ENCODE measurements at places on chromosomes 2 and 18.

DNA sequence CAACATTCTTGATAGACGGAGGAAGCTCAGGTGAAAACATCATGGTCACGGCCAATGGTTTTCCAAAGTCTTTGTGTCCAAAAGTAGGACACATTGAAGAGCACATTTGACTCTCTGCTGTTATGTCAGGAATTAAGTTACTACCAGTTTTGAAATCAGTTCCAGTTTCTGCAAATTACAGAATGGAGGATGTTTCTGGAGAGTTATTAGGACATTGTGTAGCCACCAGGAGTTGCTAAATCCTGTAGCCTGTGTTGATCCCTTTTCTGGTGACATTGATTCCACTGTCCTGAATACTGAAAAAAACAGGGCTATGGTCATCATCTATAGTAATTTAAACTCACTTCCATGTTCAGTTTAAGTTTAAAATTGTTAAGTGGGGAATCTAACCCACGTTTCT lies 15.3 kb downstream of the UPP2 start:
- no peak for DNase-seq

DNA sequence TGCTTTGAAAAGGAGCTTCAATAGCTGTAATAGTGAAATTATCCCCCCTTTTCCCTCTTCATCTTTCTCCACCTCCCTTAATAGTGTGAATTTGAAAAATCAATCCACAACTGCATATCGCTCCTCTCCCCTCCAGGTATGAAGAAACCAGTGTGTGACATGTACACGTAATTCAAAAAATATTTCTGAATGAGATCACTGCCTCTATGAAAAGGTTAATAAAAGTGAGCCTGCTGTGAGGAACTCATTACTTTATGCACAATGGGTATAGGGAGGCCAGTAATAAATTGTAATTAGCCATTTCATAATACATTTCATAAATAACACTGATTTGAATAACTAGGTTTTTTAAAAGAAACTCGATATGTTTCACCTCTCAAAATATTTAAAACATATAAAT lies 209.0 kb upstream of the KYNU start:
- DNase-seq: no peak

- DNase-seq: no peak
Measured at GRCh38 chr2:161052214-161052613, 108.0 kb upstream of the TANK start.

- no peak for DNase-seq
Measured at GRCh38 chr2:9269695-9270360, 63.2 kb downstream of the ASAP2 start.

GRCh38 chr2:10079870-10080535 lies at the start of gene CYS1:
TSS of gene CYS1 (minus strand) at chr2:10080411. CDS start at chr2:10080223, 188 bp downstream.
- no peak for DNase-seq

- peak; percentile 33 for DNase-seq
Measured at GRCh38 chr2:164737612-164738081, 104.0 kb downstream of the COBLL1 start.

DNA sequence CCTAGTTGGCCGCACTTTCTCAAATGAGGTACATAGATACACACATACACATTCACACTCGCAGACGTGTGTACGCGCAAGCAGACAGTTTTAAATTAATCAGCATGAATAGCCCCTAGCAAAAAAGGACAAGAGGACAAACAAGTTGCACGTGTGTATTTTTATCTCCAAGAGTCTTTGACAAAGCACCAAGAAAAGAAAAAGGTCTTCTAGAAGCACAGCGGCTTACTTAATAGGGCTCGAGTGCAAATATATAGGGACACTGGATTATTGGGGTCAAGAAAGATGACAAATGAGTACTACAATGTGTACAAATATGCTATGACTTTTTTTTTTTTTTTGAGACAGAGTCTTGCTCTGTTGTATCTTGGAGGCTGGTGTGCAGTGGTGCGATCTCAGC lies 1.7 kb upstream of the BCL2 start:
- DNase-seq: no peak

GRCh38 chr2:207157162-207157481 lies 8.6 kb downstream of the KLF7 start:
- DNase-seq: no peak

DNA sequence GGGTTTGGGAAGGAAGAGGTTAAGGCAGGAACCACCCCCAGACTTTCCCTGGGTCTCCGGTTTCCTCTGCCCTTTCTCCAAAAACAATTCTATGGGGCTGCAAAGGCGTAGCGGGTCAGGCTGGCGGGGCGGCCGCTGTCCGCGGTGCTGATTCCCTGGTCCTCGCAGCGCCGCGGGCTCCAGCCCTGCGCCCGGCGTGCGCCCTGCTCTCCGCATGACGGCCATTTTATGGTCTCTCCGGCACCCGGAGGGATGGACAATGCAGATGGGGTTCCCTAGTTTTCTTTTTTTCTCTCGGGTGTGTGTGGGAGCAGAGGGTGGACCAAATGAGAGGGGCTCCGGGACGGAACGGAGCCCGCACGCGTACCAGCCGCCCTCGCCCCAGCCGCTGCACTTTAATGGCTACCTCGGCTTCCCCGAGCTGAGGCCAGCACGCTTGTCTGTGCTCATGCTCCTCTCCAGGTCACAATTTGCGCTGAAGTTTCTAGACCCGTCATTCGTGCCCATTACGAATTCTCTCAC lies 1.6 kb downstream of the ST8SIA3 start:
- peak; percentile 54 for DNase-seq

- DNase-seq: peak; percentile 69
Measured at GRCh38 chr2:107808959-107809358, 17.7 kb upstream of the RGPD4 start.

DNA sequence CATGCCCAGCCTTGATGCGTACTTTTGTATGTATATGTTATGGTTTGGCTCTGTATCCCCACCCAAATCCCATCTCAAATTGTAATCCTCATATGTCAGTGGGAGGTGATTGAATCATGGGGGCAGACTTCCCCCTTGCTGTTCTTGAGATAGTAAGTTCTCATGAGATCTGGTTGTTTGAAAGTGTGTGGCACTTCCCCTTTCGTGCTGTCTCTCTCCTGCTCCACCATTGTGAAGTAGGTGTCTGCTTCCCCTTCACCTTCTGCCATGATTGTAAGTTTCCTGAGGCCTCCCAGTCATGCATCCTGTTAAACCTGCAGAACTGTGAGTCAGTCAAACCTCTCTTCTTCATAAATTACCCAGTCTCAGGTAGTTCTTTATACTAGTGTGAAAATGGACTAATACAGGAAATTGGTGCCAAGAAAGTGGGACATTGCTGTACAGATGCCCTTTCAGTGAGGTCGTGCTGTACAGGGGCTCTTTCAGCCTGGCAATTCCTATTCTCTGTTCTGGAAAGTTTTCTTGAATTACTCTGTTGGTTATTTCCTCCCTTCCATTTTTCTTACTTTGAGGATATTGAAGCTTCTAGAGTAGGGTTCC lies 38.2 kb downstream of the KCMF1 start:
- DNase-seq: no peak

DNA sequence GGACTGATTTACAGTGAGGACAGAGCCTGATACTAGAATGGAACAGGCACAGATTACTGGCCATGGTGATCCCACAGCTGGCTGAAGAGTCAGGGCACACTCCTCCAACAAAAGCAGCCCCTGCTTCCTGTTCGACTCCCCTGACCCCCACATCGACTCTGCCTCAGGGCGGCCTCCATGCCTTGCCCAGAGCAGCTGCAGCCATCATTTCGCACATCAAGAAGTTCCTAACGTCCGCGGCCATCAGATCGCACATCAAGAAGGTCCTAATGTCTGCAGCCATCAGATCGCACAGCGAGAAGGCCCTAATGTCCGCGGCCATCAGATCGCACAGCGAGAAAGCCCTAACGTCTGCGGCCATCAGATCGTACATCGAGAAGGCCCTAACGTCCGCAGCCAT lies 192.8 kb upstream of the PXDN start:
- DNase-seq: no peak

GRCh38 chr2:43984533-43984932 lies 11.3 kb downstream of the LRPPRC start:
- no peak for DNase-seq

GRCh38 chr2:65999796-66000195 lies 435.1 kb upstream of the MEIS1 start:
- no peak for DNase-seq

DNA sequence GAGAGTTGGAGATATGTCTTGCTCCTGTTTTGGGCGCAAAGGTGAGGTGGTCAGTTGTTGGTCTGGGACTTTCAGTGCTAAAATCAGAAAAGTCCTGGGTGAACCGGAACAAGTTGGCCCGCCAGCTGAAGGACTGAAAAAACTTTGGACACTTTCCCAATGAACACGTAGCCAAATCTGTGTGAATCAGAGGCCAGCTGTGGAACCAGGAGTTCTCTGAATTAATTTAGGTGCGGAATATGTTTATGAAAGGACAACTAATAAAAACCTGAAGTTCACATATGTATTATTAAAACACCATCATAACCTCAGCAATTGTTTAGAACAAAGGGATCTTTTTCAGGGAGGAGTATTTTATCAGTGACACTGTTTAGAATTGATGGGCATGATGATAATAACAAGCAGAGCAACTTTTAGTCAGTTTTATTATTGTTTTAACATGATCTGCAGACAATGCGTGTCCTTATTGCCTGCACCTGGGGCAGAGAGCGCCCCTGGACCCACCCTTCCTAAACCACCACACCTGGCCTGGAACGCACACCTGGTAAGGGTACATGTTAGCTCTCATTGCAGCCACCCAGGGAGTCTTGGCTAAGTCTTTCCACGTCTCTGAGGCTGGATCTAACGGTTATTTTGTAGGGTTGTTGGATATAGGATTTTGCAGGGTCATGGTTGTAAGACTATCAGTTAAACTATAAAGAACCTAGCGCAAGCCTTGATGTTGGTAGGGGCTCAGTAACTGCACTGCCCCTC lies 9.9 kb upstream of the ODC1 start:
- DNase-seq: no peak

DNA sequence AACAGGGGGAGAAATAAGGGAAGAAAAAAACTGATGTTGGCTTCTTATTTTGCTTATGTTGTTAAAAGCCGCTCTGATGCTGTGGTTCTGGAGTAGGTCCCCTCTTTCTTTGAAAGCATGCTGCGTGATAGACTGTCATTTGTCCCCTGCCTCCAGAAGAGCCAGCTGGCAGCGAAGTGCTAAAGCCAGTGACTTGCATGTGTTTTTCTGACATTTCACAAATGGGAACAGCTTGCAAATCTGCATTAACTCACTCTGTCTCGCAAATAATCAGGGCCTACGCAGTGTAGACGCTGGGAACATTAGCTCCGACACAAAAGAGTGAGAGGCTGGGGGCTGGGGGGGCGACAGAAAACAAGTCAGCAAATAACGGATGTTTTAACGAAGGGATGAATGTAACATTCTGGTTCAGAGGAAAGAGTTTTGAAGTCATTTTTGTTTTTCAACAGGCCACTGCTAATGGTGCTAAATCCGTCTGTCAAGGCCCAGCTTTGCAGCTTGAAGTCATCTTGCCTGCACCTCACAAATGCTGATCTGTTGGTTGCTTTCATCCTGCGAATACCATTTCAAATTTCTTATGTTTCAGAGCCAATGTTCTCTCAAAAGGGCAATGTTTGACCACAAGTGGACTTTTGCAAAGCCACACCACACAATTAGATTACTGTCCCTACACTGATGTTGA lies 68.8 kb upstream of the PIK3C3 start:
- no peak for DNase-seq

GRCh38 chr2:71595569-71595968 lies 142.2 kb downstream of the DYSF start:
- no peak for DNase-seq

DNA sequence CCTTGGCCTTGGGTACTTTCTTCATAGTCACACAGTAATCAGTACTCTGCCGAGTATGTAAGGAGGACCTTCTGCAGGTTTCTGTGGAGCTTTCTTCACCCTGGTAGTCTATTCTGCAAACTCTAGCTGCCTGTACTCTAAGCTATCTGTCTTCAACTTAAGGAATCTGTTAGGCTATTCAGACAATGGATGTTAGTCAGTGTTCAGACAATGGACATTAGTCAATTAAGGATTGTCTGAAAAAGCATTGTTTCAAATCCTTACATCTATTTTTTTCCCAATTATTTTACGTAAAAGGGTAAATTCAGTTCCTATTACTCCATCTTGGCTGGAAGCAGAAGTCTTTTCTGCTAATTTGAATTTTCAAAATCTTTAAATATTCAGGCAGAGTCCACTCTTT lies 75.7 kb downstream of the WDR7 start:
- no peak for DNase-seq

DNA sequence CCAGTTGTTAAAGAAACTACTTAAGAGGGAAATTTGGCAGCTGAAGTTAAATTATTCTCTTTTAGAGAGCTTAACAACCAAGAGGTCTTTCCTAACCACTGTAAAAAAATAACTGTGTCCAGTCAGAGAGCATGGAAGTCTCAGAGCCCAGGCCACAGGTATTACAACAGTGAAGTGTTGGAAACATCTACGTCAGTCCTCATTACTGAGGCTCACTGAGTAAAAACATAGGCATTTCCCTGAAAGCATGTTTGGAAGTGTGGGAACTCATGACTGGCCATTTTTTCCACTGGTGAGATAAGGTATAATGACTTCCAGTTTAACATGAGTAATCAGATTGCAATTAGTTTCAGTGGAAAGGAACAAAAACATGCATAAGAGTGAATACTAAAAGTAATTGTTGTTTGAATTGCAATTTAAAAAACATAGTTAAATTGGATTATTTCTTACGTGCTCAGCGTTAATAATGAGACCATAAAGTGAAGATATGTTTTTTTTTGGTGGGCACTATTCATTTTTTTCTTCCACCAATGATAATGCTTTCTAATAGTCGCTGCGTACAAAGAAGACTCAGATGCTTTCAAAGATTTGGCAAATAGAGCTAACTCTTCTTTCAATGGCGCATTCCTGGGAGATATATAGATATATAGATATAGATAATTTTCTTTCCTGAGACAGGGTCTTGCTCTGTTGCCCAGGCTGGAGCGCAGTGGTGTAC lies 60.8 kb downstream of the EFEMP1 start:
- DNase-seq: no peak

DNA sequence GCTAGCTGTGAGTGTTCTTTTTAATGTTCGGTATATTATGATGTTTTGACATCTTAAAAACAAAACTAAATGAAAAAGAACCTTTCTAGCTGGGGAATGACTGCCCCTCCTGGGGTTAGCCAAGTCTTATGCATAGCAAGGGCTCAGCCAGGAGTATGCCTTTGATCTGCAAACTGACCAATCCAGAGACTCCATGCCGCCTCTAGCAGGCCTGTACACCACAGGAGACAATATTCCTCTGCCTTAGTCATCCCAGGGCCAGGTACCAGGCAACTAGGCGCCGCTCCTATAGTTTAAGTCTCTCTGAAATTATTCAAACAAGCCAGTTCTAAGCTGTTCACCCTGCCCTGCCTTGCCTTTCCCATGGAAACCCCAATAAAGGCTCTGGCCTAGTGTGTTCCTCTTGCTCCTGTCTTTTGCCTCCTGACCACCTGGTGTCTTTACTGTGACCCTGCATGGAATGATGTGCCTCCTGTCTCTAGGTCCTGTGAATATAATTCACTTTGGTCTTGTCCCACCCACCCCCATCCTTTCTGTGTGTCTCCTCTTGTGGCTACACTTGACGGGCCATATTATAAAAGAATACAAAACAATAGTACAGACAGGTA lies 52.0 kb upstream of the CHN1 start:
- DNase-seq: no peak

DNA sequence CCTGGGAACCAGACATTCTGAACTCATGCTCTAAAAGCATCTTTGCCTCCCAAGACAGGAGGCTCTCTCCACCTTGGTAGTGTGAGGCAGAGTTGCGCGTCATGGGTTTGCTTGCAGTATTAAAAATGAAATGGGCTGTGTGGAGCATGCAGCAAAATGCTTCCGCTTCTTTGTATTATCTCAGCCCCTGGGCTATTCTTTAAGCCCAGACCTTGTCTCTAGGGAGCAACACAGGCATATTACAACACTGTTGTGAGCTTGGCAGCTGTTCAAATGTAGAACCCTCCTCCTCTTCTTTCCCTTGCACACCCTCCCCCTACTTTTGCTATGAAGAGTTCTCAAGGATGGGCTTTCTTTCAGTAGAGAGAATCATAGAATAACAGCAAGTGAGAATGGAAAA lies 185.1 kb upstream of the LHCGR start:
- peak; percentile 27 for DNase-seq
